NCI-H2081 (cell line): ENCODE measurements at places on chromosomes 7 and 10.

GRCh38 chr10:34824870-34825269 lies 9.8 kb upstream of the PARD3 start:
- no peak for DNase-seq

GRCh38 chr10:124792998-124793352 lies 1.3 kb upstream of the EEF1AKMT2 start:
- no peak for DNase-seq

GRCh38 chr10:76040107-76040829 lies 608.8 kb downstream of the LRMDA start:
- DNase-seq: no peak

DNA sequence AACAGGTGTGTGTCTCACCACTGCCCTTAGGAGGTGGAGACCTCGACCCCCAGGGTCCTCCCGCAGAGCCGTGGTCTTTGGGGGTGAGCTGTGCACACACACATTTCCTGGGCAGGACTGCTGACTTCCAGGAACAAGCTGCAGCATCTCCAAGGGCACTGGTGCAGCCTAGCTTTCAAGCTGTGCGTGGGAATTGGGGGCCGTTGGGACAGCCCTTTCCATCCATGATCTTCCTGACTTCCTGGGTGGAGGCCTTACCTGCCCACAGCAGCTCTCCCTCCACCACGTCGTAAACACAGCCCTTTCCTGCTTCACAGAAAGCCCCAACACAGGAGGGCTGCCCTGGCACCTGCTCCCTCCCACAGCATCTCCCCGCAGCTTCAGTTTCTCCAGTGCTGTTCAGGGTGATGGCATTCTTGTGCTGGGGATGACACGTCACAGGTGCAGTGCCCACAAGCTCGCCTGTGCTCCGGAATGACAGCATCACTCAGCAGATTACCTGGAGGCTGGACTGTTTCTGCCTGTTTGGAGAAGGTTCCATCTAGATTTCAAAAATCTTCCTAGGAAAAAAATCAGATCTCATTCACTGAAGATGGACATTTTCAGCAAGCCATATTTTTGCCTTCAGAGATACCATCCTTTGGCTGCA lies 208.0 kb upstream of the PPP2R2D start:
- no peak for DNase-seq

DNA sequence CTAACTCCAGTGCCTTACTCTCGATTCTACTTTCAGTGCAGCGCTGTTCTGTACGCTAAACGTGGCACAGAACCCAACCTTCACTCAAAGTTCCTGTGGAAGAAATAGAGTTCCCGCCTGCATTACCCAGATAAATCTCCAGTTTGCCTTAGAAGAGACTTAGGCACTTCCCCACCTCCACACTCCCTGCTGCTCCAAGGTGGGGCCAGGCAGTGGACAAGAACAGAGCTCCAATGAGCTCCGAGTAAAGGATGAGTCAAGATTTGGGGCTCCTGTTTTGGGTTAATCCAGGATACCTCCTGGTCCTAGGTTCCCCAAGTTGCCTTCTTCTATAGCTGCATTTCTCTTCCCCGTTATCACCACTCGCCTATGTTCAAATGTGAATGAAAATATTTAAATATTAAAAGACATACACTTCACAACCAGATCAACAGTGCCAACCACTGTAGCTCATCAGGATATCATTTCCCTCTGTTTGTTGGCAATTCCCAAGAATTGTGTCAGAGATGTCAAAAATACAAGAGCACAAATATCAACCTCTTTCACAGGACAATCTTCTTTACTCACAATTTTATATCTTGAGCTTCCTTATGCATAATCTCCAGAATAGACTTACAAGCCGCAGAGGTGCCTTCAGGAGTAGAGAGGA lies 48.0 kb downstream of the MALSU1 start:
- no peak for DNase-seq

DNA sequence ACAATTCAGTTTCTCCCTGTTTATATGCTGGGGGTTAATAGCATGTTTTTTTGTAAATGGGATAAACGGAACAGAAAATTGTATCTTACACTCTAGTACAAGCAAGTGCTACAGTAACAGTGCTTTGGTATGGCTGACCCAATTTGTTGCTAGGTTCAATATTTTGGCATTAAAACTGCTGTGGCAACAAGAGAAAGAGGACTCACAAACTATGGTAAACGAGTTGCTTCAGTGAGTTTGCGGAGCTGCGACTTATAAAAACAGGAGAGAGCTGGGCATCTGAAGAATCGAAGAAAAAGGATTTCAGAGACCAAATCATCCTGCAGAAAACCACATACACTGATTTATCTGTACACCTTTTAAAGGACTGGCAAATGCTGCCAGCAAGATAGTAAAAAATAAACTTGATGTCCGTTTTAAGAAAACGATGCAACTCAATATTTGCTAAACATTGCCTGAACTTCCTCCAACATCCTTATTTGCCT lies 2.2 kb downstream of the GLUD1 start:
- DNase-seq: no peak
